Activated naive CD8-positive, alpha-beta T cell treated with anti-CD3 and anti-CD28 coated beads for 36 hours (primary cell): ENCODE measurements at places on chromosomes 3 and 15.

DNA sequence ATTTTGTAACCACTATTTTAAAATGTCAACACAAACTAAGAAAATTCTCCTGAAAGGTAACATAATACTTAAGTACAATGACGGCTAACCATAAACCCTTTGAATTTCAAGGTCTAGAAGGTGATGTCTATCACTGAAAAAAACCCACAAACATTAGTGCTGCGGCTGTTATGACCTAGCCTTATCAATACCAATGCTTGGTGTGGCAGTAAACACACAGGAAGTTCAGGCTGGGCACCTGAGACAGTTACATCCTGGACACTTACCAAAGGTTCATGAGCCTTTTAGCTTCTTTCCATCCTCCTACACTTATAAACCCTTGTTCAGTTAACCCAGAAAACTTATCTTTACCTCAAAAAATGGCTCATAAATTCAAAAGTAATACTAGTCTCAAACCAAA, 5.8 kb downstream of the HSPBAP1 start:
- no peaks in the 10 kb centered on the region for H3K36me3 ChIP-seq
- H3K27ac ChIP-seq: no peak overlapping the region
- DNase-seq: no peak
- no peak overlapping the region for H3K4me3 ChIP-seq
- H3K27me3 ChIP-seq: no peaks in the 10 kb centered on the region
- peaks cover 20% of the 10 kb centered on the region for H3K4me1 ChIP-seq

DNA sequence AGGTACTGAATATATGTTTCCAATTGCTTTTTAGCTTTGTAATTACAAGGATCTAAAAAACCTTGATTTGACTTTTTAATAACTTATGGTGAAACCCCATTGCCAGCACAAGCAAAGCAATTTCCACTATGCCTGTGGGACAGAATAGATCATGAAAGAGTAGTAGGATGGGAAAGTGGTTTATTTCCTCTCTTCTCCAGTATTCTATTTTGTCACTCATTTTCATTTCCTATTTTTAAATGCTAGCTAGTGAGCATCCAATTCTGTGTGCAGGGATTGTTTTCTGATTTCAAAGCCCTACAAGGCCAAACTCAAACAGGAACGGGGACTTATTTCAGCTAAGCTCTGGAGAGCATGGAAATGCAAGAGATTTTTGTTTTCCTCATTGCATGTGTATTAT, 132.0 kb upstream of the TGFBR2 start:
- DNase-seq: no peak
- H3K4me3 ChIP-seq: no peak overlapping the region
- no peak overlapping the region for H3K27ac ChIP-seq
- peaks cover 52% of the 10 kb centered on the region for H3K4me1 ChIP-seq
- peaks cover 12% of the 10 kb centered on the region for H3K36me3 ChIP-seq
- H3K27me3 ChIP-seq: no peaks in the 10 kb centered on the region

DNA sequence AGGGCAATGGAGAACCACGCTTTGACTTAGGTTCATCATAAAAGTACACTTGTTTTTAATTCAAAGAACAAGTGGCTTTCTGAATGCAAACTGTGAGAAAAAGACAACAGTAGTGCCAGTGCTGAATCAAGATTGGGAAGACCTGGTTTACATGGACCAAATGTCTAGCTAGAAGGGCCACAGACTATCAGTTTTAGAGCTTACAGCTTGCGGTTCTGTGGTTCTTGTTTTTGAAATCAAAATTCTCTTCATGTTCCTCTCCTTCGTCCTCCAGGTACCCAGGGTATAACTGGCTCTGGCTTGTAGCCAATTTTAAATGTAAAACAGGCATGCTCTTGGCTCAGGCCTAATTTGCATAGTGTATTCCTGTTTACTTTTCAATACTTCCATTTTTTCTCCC, 124.6 kb downstream of the TGFBR2 start:
- H3K27ac ChIP-seq: peak overlapping the region; percentile 19
- no peaks in the 10 kb centered on the region for H3K27me3 ChIP-seq

GRCh38 chr3:52299247-52299878, 11.7 kb downstream of the GLYCTK start:
- H3K36me3 ChIP-seq: peaks cover 3% of the 10 kb centered on the region
- DNase-seq: no peak
- H3K27ac ChIP-seq: no peak overlapping the region

GRCh38 chr15:66228807-66229735, 24.5 kb downstream of the MEGF11 start:
- DNase-seq: no peak
- no peak overlapping the region for H3K4me3 ChIP-seq
- H3K27me3 ChIP-seq: no peaks in the 10 kb centered on the region
- H3K36me3 ChIP-seq: no peaks in the 10 kb centered on the region
- no peak overlapping the region for H3K27ac ChIP-seq
- H3K4me1 ChIP-seq: no peaks in the 10 kb centered on the region

DNA sequence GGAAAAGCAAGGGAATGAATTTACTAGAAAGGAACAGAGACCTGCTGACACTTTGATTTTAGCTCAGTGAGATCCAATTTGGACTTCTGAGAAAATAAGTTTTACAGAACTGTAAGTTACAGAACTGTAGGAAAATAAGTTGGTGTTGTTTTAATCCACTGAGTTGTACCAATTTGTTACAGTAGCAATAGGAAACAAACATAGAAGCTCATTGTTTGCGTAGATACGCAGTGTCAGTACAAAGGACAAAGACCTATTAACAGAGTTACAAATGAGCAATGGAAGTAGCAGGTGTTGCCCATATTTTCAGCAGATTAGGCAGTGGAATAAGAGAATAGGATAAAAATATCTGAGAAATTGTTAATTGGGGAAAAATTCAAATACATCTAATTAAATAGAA, 385.8 kb upstream of the CNTN6 start:
- no peaks in the 10 kb centered on the region for H3K36me3 ChIP-seq
- no peaks in the 10 kb centered on the region for H3K4me1 ChIP-seq
- H3K4me3 ChIP-seq: no peak overlapping the region
- H3K27me3 ChIP-seq: no peaks in the 10 kb centered on the region
- no peak overlapping the region for H3K27ac ChIP-seq
- DNase-seq: no peak

DNA sequence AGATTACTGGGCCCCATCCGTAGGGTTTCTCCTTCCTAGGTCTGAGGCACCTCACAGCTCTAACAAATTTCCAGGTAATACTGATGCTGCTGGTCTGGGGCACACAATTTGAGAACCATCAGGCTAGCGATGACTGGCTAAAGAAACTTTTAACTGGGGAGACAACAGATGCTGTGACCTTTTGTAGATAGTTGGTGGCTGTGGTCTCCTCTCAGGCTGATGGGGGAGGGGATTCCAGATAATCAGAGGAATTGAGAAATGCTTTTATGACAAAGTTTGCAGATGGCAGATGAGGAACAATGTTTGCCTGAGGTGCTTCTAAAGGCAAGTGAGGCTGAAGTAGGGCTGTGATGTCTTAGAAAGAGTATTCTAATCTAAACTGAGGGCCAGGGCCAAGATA, 13.8 kb upstream of the CCR9 start:
- H3K27ac ChIP-seq: no peak overlapping the region
- peaks cover 62% of the 10 kb centered on the region for H3K27me3 ChIP-seq
- peaks cover 39% of the 10 kb centered on the region for H3K4me1 ChIP-seq
- no peak overlapping the region for H3K4me3 ChIP-seq

- peaks cover 9% of the 10 kb centered on the region for H3K36me3 ChIP-seq
- H3K4me1 ChIP-seq: peaks cover 2% of the 10 kb centered on the region
- no peak overlapping the region for H3K27ac ChIP-seq
- DNase-seq: no peak
- H3K4me3 ChIP-seq: no peak overlapping the region
- no peaks in the 10 kb centered on the region for H3K27me3 ChIP-seq
Measured at GRCh38 chr3:107772016-107772415, 249.3 kb downstream of the BBX start.

DNA sequence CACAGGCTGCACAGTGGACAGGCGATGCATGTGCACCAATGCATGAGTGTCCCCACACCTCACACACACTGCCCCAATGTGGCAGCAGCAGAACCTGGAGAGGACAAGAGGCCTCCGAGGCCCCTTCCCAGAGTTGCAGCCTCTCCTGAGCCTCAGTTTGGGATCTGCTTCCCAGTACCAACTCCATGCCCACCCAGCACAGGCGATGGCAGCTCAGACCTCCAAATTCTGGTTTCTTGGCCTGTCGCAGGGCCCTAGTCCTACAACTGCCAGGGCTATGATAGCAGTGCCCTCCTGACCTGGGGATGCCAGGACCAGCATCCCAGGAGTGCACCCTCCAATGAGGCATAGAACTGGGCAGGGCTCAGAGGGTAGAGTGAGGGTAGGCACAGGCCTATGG, 19.9 kb downstream of the ADAMTS7 start:
- H3K4me1 ChIP-seq: peaks cover 5% of the 10 kb centered on the region
- H3K36me3 ChIP-seq: no peaks in the 10 kb centered on the region
- H3K4me3 ChIP-seq: no peak overlapping the region

GRCh38 chr3:176359211-176359610, 838.1 kb downstream of the TBL1XR1 start:
- no peak for DNase-seq
- no peaks in the 10 kb centered on the region for H3K36me3 ChIP-seq
- H3K27ac ChIP-seq: no peak overlapping the region

DNA sequence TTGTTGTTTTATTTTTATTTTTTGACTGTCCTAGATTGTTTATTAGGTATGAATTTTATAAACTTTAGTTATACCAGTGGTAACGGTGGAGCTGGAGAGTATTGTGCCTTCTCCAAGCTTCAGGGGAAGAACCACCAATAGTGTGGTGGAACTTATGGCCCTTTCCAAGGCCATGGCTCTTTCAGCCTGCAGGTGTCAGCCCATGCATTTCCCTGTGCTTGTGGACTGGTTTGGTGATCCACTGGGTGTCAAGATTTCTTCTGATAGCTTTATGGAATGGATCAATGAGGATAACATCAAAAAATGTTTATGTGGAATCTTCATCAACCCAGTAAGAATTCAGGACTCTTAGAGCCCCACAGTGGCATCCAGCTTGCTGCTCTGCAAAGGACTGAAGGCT, 19.2 kb upstream of the SCAMP5 start:
- peaks cover 22% of the 10 kb centered on the region for H3K27me3 ChIP-seq
- no peak overlapping the region for H3K4me3 ChIP-seq
- no peaks in the 10 kb centered on the region for H3K36me3 ChIP-seq
- peaks cover 10% of the 10 kb centered on the region for H3K4me1 ChIP-seq
- no peak for DNase-seq

- H3K4me3 ChIP-seq: no peak overlapping the region
- no peaks in the 10 kb centered on the region for H3K36me3 ChIP-seq
- H3K27ac ChIP-seq: no peak overlapping the region
- no peak for DNase-seq
- H3K27me3 ChIP-seq: no peaks in the 10 kb centered on the region
- H3K4me1 ChIP-seq: peaks cover 56% of the 10 kb centered on the region
Measured at GRCh38 chr3:157127268-157127667, 32.7 kb downstream of the CCNL1 start.

- H3K4me3 ChIP-seq: no peak overlapping the region
- no peaks in the 10 kb centered on the region for H3K36me3 ChIP-seq
- no peak for DNase-seq
- H3K27ac ChIP-seq: no peak overlapping the region
Measured at GRCh38 chr15:48409623-48410022, 78.4 kb downstream of the DUT start.

- peaks cover 3% of the 10 kb centered on the region for H3K27me3 ChIP-seq
- H3K27ac ChIP-seq: no peak overlapping the region
- no peaks in the 10 kb centered on the region for H3K36me3 ChIP-seq
- DNase-seq: no peak
- H3K4me3 ChIP-seq: no peak overlapping the region
Measured at GRCh38 chr3:197352382-197352781, 54.0 kb upstream of the DLG1 start.

DNA sequence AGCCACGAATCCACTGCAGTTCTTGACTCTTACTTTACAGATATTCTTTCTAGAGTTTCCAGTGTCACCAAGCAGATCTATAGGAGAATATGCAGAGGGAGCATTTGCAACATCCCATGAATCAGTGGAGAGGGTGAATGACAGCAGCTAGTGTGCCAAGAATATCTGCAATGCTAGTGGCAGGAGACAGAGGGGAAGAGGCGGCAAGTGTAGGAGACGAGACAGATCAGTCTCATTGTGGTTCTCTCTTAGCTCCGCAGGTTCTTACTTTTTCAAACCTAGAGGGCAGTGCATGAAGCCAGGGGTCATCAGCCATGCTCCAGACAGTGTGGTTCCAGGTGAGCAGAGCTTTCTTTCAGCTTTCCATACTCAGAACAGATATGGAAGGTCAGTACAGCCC, 744 bp downstream of the ZNF619 start:
- peak overlapping the region; percentile 83 for H3K27ac ChIP-seq
- H3K4me1 ChIP-seq: peaks cover 15% of the 10 kb centered on the region
- no peaks in the 10 kb centered on the region for H3K27me3 ChIP-seq
- DNase-seq: no peak

DNA sequence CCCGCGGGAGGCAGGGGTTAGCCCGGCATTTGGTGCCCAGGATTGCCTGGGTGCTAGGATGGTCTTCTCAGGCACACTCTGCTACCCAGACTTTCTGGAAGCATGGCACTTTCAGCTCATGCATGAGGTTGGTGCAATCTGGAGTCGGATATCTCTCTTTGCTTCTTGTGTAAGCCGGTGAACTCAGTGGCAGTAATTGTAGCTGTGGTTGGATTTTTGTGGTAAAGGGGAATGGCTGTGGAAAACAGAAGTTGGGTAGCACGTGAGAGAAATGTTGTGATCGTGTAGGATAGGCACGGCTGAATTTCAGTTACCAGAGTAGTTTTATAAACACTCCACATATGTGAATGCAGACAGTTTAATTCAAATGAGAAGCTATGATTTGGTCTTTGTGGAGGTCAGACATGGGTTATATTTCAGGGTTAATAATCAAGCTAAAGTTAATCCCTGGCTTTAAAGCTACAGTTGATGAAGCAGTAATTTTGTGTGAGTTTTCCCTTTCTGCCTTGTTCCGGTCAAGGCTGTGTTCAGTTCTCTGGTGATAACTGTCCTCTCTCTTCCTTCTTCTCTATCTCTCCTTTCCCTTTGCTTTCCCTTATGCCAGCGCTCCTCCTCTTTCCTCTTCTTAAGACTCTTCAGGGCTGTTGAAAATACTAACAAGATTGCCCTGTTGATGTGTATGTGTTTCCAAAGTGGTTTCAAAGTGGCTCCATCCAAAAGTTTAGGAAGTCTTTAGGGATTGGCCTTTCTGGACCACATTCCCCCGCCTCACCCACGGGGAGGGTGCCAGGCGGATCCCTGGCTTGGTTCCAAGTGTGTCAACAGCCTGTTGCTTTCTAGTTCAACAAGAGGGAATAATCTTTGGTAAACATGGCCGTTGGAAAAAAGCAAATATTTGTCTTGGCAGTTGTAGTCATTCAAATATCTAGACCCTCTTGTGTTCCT, 404.6 kb upstream of the C2CD4B start:
- no peak overlapping the region for H3K4me3 ChIP-seq
- no peak for DNase-seq
- no peak overlapping the region for H3K27ac ChIP-seq
- H3K4me1 ChIP-seq: no peaks in the 10 kb centered on the region

DNA sequence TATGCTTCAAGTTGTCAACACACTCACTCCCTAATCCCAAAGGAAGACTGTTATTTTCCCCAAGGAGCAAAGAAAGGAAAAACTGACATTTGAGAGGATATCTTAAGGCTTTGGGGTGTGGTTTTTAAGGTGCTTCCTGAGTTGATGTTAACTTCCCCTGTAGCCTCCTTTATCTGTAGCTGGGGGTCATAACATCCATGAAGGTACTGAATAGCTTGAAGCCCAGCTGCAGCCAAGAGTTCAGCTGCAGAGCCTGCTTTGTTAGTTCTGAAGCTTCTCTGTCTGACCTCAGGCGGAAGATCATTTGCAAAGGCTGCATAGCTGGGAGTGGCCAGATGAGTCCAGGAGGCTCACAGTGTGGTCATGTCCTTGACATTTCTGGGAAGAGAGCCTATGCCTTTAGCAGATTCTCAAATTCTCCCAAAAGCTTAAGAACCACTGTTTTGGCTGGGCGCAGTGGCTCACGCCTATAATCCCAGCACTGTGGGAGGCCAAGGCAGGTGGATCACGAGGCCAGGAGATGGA, 165.4 kb downstream of the SV2B start:
- H3K4me1 ChIP-seq: no peaks in the 10 kb centered on the region
- H3K27me3 ChIP-seq: peaks cover 4% of the 10 kb centered on the region
- no peak overlapping the region for H3K27ac ChIP-seq
